ENCODE measurements at places on chromosomes 2 and 18.

DNA sequence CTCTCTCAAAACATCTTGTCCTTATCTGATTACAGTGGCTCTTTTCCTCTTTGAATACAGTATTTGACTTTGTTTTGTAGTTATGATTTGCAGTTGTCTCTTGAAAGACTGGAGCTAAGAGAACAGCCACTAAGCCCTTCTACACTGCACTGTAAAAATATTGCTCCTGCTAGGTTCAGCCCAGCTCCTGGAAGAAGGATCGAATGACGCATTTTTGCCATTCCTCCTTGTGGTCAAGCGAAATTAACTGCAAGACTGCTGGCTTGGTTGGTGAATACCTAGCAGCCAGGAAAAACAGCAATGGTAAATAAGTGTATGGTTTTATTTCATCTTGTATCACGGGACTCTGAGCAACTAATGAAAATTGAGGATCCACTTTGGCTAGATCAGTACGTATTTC lies 407.8 kb upstream of the CDH2 start:
- no peak for DNase-seq

DNA sequence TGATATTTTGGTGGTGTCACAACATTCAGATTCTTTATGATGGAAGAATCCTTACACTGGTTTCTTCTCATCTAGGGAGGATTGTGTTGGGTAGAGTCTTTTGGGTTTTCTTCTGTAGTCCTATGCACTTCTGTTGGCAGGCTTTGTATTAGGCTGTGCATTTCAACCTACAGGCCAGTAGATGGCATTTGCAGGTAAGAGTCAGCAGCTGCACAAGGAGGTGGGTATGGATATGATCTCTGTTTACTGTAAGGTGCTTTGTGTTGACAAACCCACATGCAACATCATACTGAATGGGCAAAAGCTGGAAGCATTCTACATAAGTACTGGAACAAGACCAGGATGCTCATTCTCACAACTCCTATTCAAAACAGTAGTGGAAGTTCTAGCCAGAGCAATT lies 656.8 kb downstream of the METTL4 start:
- no peak for DNase-seq

GRCh38 chr2:65357095-65357958 lies 75.1 kb downstream of the SPRED2 start:
- no peak for DNase-seq

- no peak for DNase-seq
Measured at GRCh38 chr18:39752351-39752750, 2186.8 kb upstream of the CELF4 start.

- DNase-seq = no peak
Measured at GRCh38 chr2:239836021-239836765, 188.9 kb downstream of the NDUFA10 start.

GRCh38 chr2:23327887-23328286 lies 57.1 kb upstream of the KLHL29 start:
- DNase-seq = no peak

DNA sequence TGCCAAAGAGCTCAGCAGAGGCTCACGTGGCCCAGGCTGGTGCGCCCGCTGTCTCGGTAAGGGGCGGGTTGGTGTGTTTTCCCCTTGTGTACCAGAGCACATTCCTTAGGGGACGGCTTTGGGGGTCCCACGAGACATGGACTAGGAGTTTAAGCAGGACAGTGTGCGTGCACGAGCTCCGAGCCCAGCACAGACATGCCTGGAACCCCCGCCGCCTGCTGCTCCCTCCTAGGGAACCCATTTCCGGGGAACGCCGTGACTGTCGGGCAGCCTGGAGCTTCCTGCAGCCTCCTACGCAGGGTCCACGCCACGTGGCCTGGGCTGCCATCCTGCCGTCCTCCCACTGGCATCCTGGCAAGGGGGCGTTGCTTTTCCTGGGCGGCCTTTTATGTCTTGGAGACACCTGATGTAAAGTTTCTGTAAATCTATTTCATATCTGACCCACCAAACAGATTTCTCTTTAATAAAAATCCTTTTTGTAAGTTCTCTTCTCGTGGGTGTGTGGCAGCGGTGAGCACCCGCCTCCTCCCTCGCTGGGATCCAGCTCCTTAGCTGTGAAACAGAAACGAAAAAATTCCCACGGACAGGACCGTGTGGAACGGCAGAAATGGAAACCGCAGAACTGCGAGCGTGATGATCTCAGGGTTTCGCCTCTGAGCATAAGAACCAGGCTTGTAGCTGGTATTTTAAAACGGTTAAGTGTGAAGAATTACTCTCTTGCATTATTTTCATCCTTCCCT lies 43.5 kb upstream of the KCNG2 start:
- DNase-seq = no peak

DNA sequence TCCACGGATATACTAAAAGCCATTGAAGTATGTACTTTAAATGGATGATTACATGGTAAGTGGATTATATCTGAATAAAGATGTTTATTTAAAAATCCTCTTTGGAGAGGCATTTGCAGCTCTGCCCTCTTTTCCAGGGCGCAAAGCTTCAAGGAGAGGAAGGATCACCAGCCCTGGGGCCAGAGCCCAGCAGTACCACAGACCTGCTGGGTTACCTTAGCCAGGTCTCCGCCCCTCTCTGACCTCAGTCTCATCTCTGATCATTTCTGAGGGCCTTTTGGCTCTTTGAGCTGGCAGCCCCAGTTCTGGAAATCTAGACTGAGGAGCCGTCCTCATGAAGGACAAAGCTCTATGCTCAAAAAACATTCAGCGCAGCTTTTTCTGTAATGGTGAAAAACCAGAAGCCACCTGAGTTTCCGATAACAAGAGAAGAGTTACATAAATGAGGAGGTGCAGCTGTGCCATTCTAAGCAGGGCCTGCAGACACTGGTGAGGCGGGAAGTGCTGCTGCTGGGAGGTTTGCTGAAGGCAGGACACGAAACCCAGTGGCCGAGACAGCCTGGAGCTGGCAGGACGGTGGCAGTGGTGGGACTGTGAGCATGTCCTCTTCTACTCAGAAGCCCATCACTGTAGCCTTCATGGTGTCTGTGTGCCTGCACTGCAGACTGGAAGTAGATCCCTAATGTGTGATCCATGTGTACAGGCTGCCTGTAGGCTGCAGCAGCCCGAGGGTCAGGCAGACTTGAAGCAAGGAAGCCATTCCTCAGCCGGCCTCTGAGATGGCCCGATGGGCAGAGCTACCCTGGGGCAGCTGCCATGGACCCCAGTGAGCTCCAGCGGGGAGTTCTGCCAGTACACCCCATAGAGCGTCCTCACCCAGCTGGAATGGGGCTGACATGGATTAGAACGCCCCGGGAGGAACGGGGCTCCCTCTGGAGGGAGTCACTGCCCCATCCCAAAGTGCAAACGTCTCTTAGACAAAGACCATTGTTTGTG lies 27.7 kb downstream of the ADRA2B start:
- DNase-seq = no peak

DNA sequence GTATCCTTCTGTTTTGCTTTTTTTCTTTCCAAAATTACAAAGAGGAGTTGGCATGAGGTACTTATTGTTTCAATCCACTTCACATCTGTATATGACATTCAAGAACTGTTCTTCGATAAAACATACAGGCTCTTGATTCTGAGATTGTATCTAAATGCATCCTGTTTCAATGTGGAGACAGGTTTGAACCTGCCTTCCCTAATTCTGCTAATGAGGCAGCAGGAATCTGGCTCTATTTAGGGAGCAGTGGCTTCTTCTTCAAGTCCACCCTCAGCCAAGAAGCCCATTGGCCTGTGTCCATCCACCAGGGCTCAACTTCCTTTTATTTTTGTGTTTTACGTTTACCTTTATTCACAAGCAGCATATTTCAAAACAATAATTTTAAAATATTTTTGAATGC lies 84.8 kb upstream of the PIK3C3 start:
- DNase-seq = no peak

GRCh38 chr2:39741871-39742270 lies 37.2 kb downstream of the THUMPD2 start:
- DNase-seq = no peak

GRCh38 chr18:77785415-77785975 lies 535.8 kb downstream of the GALR1 start:
- DNase-seq = no peak

DNA sequence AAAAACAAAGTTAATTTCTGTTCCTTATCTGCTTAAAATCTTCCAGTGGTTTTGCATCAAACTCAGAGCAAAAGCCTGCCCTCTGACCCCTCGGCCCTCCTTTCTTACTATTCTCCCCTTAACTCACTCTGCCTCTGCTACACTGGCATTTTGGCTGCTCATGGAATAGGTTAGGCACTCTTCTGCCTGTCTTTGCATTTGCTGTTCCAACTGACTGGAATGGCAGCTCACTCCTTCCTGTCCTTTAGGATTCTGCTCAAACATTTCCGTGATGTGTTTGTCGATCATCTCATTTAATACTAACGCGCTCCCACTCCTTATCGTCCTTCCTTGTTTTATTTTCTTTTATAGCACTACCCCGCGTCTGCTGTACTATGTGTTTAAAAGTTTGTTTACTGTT lies 815 bp downstream of the CEBPZ start:
- DNase-seq = no peak

DNA sequence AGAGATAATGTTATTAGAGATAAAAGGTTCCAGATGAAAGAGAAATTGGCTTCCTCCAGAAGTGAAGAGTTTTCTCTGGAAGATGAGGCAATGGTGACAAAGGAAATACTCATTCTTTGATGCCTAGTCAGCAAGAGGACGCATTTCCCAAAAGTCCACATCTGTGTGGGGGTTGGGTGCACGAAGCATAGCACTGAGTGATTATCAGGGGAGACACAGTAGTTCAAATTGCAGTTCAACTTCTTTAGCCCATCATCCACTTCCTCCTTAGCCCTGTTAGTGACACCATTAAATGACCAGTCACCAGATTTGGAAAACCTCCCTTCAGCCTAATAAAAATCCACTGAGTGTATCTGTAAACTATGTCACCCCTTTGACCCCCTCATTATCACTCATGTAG lies 80.9 kb upstream of the PHLPP1 start:
- DNase-seq = no peak

- DNase-seq = no peak
Measured at GRCh38 chr2:9652267-9652666, 21.5 kb upstream of the YWHAQ start.

DNA sequence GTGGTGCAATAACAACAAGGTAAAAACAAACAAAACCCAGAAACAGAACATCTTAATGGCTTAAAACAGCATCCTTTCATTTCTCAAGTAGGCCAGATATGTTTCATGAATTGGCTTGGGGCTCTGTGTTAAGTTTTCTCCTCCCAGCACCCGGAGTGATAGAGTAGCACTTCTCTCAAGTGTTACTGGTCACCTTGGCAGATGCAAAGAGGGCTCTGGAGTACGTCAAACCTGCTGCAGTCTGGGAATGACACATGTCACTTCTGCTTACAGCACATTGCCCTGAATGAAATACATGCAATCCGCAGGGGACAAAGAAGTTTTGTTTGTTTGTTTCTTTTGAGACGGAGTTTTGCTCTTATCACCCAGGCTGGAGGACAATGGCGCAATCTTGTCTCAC lies 639.3 kb downstream of the CNTNAP5 start:
- no peak for DNase-seq

DNA sequence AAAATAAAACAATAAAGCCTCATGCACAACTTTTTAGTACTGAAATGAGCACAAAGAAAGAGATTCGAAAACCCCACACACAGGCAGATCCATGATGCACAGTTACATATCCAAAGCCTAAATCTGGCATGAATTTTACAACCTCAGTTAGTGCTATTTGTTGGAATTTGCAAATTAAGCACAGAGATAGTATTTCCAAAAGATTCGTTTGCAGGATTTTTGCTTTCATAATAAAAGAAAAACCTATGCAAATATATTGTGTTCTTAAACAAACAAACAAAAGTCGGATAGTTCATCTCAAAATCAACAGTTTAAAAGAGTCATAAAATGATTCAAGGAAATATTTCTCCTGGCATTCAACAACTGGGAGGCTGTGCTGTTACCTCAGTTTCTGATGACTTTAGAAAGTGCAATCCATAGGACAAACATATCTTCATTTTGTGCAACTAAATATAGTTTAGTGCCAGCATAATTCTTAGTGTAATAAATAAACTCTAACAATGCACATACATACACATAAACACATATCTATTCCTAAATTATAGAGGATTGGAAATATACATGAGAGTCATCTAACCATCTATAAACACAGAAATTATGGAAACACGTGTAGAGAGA lies 10.8 kb downstream of the PAX3 start:
- DNase-seq = no peak

DNA sequence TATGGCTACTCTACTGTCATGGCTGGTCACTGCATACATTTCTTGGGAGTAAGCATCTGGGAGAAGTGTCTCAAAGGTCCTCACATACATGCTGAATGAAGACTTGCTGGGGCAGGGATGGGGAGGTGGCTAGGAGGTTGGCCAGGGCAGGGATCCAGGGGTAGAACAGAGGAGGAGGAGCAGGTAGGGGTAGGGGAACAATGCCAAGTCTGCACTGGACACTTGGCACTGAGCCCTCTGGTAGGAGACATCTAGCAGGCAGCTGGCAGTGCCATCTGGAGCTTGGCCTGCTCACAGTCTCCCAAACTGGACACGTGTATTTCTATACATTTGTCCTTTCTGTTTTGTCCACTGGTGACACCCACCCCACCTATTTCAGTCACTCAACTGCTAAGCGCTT lies 62.7 kb upstream of the REV1 start:
- DNase-seq = no peak

DNA sequence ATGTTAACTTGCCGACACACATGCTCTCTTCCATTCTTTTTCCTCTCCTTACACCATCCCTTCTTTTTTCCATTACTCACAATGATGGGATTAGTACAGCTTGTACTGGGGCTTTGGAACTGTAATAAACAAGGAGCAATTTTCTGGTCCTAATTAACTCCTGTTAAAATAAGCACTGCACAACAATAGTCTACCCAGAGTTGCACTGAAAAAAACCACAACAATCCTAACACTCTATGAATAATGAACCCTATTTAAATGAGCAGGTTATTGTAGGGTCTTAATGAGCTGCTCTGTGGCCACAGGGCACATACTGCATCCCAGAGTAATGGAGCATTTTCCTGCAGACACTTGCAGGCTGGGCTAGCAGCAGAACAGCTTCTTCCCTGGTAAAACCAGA lies 380.3 kb downstream of the NRXN1 start:
- DNase-seq = no peak

- DNase-seq = no peak
Measured at GRCh38 chr2:15554525-15555218, 6.5 kb downstream of the NBAS start.

GRCh38 chr2:70685771-70686171 lies 82.2 kb downstream of the ADD2 start:
- no peak for DNase-seq

GRCh38 chr2:73176881-73177644 lies 25.3 kb upstream of the NOTO start:
- peak; percentile 74 for DNase-seq

- no peak for DNase-seq
Measured at GRCh38 chr2:1692342-1692741, 52.0 kb downstream of the PXDN start.

- DNase-seq = no peak
Measured at GRCh38 chr2:185222311-185222710, 516.3 kb upstream of the FSIP2 start.

DNA sequence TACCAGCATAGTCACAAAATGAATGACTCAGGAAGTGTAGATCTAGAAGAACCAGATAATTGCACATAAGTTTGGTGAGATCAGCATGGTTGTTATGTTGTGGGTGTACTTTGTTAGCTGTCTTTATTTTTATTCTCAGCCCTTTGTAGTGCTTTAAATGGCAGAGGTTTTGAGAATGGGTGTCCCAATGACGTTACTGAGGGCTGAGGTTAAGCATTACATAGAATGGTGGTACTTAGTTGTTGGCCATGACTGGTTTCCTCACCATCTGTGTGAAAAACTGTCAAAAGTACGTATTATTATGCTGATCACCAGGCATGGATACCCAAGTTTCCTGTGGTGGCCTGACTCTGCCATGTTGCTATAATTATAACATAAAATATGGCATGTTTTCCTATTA lies 165.8 kb downstream of the UBE2E3 start:
- DNase-seq = no peak
